ENCODE measurements at places on chromosomes 5 and 9.

DNA sequence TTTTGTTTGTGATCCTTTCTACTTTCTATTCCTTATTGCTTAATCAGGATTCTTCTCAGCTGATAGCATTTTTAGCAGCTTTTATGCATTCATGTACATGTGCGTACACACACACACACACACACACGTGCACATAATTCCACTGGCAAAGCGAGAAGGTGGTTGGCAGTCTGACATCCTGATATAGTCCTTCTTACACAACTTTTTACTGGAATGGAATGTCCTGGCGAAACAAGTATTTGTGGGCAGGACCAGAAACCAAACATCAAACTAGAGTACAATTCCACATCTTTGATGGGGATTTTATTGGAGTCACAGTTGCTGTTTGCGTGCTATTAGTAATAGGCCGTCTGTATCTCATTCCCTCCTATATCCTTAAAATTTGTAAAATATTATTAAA is 356.5 kb downstream of the CCDC171 start:
- no peak for DNase-seq
- no peak overlapping the region for H3K4me3 ChIP-seq
- H3K27me3 ChIP-seq = no peaks in the 10 kb centered on the region

DNA sequence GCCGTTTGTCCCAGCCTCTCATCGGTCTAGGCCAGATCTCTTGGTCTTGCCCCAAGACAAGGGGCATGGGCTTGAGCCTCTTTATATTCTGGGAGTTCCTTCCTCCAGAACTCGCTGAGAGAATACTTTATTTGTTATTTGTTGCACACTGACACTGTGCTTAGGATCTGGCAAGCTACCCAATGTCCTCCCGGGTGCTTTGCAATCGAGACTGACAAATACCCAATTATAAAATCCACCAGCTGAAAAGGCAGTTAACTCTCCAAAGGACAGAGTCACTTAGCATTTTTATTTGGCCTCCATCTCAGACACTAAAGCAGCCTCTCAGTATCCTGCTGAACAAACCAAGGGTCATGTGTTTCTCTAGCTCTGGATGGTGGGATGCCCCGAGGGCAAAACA is 500.2 kb upstream of the DAP start:
- H3K4me3 ChIP-seq = no peak overlapping the region
- DNase-seq = no peak
- H3K27me3 ChIP-seq = no peaks in the 10 kb centered on the region
- H3K36me3 ChIP-seq = no peaks in the 10 kb centered on the region

DNA sequence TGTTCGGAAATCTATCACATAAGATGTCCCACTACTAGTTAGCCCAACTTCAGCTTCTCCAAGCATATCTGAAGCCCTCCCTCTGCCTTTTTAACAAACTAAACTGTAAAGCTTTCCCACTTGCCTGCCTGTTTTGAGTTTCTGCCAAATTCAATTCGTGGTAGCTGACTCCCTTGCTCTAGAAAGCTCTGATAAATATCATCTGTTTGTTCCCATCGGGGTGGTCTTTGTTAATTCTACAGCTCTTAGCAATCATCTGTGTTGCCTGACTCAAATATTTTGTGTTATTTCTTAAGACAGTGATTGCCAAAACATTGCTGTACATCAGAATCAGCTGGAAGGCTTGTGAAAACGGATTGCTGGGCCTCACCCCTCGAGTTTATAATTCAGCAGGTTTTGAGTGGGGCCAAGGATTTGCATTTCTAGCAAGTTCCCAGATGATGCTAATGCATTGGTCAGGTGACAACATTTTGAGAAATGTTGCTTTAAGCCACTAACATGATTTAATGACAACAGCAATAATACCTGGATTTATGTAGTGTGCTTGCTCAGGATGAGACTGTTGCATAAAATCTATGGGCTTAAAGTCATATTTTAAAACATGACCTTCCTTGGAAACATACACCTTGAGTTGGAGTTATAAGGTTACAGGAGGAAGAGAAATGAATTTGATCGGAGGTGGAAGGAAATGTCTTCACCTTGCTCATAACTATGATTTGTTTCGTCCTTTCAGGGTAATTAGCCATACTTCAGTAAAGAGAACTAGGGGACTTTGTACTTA is 631.9 kb downstream of the PSAT1 start:
- no peaks in the 10 kb centered on the region for H3K4me1 ChIP-seq
- H3K27ac ChIP-seq = no peak overlapping the region
- H3K36me3 ChIP-seq = no peaks in the 10 kb centered on the region
- no peak overlapping the region for H3K4me3 ChIP-seq
- DNase-seq = no peak
- no peaks in the 10 kb centered on the region for H3K27me3 ChIP-seq

- DNase-seq = no peak
- H3K27me3 ChIP-seq = no peaks in the 10 kb centered on the region
- H3K36me3 ChIP-seq = no peaks in the 10 kb centered on the region
- no peak overlapping the region for H3K4me3 ChIP-seq
These were observed 7.7 kb upstream of the NPM1 start for GRCh38 chr5:171379961-171380360.

GRCh38 chr5:120926471-120926870 is 462.4 kb downstream of the PRR16 start:
- DNase-seq = no peak
- no peaks in the 10 kb centered on the region for H3K36me3 ChIP-seq
- no peaks in the 10 kb centered on the region for H3K27me3 ChIP-seq

DNA sequence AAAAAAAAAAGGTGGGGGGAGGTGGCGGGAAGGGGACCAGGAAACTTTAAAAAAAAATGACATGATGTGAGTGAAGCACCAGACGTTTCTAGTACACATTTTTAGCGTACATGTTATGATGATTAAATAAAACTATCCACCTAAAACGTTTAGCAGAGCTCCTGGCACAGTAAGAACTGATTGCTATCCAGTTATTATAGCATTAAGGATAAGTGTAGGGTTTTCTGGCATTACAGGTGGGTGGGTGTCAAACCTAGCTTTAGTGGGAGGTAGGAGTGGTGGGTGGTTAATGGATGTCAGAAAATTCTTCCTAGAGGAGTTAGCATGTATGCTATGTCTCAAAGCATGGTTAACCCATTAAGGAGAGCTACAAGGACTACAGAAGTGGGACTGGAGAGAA is 2329.5 kb downstream of the MAT2B start:
- H3K27me3 ChIP-seq = no peaks in the 10 kb centered on the region
- H3K4me1 ChIP-seq = no peaks in the 10 kb centered on the region
- no peak overlapping the region for H3K4me3 ChIP-seq
- H3K36me3 ChIP-seq = no peaks in the 10 kb centered on the region
- no peak overlapping the region for H3K27ac ChIP-seq
- no peak for DNase-seq

GRCh38 chr5:14776602-14777001 is 95.0 kb downstream of the ANKH start:
- no peaks in the 10 kb centered on the region for H3K36me3 ChIP-seq
- no peaks in the 10 kb centered on the region for H3K27me3 ChIP-seq
- no peak overlapping the region for H3K4me3 ChIP-seq
- H3K27ac ChIP-seq = no peak overlapping the region

- H3K4me1 ChIP-seq = no peaks in the 10 kb centered on the region
- no peak overlapping the region for H3K27ac ChIP-seq
- no peaks in the 10 kb centered on the region for H3K27me3 ChIP-seq
- no peak for DNase-seq
These were observed 145.9 kb upstream of the TBC1D2 start for GRCh38 chr9:98401140-98402018.

GRCh38 chr5:74426506-74426905 is 214.0 kb downstream of the ENC1 start:
- DNase-seq = no peak
- H3K4me3 ChIP-seq = no peak overlapping the region
- H3K36me3 ChIP-seq = no peaks in the 10 kb centered on the region
- H3K27ac ChIP-seq = no peak overlapping the region

- H3K36me3 ChIP-seq = no peaks in the 10 kb centered on the region
- H3K27me3 ChIP-seq = no peaks in the 10 kb centered on the region
- H3K27ac ChIP-seq = no peak overlapping the region
- H3K4me1 ChIP-seq = no peaks in the 10 kb centered on the region
- H3K4me3 ChIP-seq = no peak overlapping the region
These were observed 73.4 kb downstream of the ANGPTL2 start for GRCh38 chr9:127049044-127049443.

- DNase-seq = no peak
- peak overlapping the region; percentile 50 for H3K27ac ChIP-seq
- peaks cover 29% of the 10 kb centered on the region for H3K4me1 ChIP-seq
- peak overlapping the region; percentile 52 for H3K4me3 ChIP-seq
- H3K36me3 ChIP-seq = no peaks in the 10 kb centered on the region
These were observed 866 bp upstream of the SEMA6A start for GRCh38 chr5:116575326-116576052.

- no peaks in the 10 kb centered on the region for H3K27me3 ChIP-seq
- peaks cover 8% of the 10 kb centered on the region for H3K4me1 ChIP-seq
- H3K36me3 ChIP-seq = no peaks in the 10 kb centered on the region
These were observed 10.8 kb downstream of the SH3PXD2B start for GRCh38 chr5:172443441-172444109.

GRCh38 chr5:121628783-121629182 is 222.9 kb upstream of the FTMT start:
- no peak overlapping the region for H3K27ac ChIP-seq
- H3K36me3 ChIP-seq = no peaks in the 10 kb centered on the region

- no peaks in the 10 kb centered on the region for H3K4me1 ChIP-seq
- H3K36me3 ChIP-seq = no peaks in the 10 kb centered on the region
- no peak overlapping the region for H3K27ac ChIP-seq
- no peaks in the 10 kb centered on the region for H3K27me3 ChIP-seq
These were observed 22.5 kb upstream of the NINJ1 start for GRCh38 chr9:93156475-93157008.

DNA sequence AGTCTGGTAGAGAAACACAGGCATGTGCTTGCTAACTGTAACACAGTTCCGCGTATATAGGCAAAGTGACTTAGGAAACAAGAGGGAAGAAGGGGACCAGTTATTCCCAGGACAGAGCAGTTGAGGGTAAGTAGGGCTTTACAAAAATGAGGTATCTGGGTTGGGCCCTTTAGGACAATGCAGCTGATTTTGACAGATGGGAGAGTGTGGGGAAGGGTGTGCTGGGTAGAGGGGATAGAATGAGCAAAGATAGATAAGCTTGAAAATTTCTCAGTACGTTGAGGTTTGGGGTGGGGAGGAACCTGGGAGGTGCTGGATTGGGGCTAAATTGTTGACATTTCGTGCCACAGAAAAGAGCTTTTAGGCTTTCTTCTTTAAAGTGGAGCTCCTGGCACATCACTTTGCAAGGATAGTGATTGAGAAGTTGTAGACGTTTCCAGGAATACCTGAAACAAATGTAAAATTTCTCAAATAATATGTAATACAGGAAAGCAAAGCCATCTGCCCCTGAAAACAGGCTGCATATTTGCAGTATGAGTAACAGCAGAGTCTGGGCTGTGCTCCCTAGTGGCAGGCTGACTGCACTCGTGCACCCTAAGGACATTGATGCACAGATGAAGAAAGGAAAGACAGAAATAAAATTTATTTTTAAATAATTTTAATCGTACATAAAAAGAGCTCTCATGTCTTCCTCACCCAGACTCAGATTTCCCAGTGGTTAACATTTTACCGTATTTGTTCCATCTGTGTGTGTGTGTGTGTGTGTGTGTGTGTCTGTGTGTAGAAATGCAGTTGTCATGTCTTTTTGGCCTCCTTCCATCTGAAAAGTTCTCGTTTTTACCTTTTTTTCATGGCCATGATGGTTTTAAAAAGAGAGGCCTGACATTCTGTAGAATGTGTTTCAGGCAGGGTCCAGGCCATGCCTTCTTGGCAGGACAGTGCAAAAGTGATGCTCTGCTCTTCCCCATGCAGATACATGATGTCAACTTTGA is 144.9 kb upstream of the DMRT1 start:
- H3K4me1 ChIP-seq = peaks cover 13% of the 10 kb centered on the region
- H3K4me3 ChIP-seq = no peak overlapping the region
- peak overlapping the region; percentile 69 for H3K27ac ChIP-seq
- H3K27me3 ChIP-seq = no peaks in the 10 kb centered on the region
- DNase-seq = no peak

DNA sequence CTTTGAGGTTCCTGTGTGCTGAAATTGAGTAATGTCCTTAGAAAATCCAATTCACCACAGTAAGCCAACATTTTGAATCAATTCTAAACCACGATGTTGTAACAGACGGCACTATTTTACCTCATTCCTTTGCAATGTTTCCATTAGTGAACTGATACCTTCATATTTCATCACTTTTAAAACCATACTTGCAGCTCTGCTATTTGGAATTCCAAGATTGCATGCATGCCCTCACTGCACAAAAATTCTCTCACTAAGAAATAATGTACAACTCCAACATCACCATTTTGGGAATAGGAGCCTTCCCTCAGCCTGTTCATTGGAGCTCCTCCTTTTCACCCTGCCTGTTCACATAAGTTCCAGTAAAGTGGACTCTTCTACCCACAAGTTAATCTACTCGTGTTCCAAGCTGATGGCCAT is 74.8 kb upstream of the TGFBR1 start:
- H3K27me3 ChIP-seq = no peaks in the 10 kb centered on the region
- no peak overlapping the region for H3K27ac ChIP-seq
- no peaks in the 10 kb centered on the region for H3K4me1 ChIP-seq
- no peak for DNase-seq
- H3K4me3 ChIP-seq = no peak overlapping the region

GRCh38 chr5:128084228-128085167 is 932 bp downstream of the SLC12A2 start:
- H3K27me3 ChIP-seq = peaks cover 3% of the 10 kb centered on the region
- peak; percentile 21 for DNase-seq

DNA sequence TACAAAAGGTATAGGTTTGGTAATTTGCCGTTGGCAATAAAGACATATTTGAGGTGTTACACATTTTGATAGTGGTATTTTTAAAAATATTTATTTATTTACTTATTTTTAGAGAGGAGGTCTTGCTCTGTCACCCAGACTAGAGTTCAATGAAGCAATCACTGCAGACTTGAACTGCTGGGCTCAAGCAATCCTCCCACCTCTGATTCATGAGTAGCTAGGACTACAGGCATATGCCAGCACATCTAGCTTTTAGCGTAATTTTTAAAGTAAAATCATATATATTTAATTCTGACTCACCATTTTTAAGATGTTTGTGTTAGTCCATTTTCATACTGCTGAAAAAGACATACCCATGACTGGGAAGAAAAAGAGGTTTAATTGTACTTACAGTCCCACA is 1974.3 kb downstream of the EFNA5 start:
- no peak for DNase-seq
- H3K4me1 ChIP-seq = no peaks in the 10 kb centered on the region
- H3K4me3 ChIP-seq = no peak overlapping the region
- no peaks in the 10 kb centered on the region for H3K27me3 ChIP-seq

DNA sequence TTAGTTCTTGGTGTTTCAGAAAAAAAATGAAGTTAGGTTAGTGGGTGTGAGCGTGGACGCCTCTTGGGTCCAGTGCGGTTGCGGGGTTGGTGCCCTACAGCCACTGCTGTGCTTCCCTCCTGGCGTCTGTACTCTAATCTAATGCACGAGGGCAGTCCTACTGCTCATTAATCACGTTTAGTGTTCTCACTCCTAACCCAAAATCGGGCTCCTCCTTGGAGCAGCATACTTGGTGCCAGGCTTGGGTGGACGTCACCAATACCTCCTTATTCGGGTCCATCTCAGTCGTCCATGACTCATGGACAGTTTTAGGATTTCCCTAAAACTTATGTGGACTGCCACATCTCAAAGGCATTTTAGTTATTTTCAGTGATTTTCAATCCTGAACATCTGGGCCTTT is 41.6 kb downstream of the TRIO start:
- H3K36me3 ChIP-seq = no peaks in the 10 kb centered on the region
- H3K27me3 ChIP-seq = no peaks in the 10 kb centered on the region
- no peak for DNase-seq
- H3K27ac ChIP-seq = no peak overlapping the region
